ENCODE measurements at places on chromosomes 7 and 10. TPM values are rescaled to one million over a fixed set of nuclear protein-coding genes. Genes with fewer than 3 reads are reported as not detected.

Gene FAM237B
- total RNA-seq, result not detected

Gene STRIP2
- 15.3 TPM for total RNA-seq

Gene GNAT3
- total RNA-seq, result not detected

Gene LMOD2
- total RNA-seq, result 376 TPM

Data from left cardiac atrium (tissue), 4 donors.